ENCODE measurements at places on chromosomes 1 and 21.

DNA sequence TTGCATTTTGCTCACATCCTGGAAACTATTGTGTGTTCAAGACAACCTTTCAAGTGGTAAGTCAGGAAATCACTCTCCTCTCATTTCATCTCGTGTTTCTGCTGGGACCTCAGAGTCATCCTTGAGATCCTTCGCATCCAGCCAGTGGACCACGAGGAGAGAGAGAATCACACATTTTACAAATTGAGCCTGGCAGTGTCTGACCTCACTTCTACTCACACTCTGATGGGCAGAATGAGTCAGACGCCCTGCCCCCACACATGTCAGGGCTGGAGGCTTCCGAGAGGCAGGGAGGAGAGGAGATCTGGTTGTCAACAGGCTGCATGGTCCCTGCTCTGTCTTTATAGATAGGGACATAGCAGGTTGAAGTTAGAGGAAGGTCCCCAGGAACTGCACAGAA, 509.7 kb downstream of the AJAP1 start:
- no peak for DNase-seq

GRCh38 chr1:117735045-117735992, 129.5 kb downstream of the TENT5C start:
- peak; percentile 33 for DNase-seq

DNA sequence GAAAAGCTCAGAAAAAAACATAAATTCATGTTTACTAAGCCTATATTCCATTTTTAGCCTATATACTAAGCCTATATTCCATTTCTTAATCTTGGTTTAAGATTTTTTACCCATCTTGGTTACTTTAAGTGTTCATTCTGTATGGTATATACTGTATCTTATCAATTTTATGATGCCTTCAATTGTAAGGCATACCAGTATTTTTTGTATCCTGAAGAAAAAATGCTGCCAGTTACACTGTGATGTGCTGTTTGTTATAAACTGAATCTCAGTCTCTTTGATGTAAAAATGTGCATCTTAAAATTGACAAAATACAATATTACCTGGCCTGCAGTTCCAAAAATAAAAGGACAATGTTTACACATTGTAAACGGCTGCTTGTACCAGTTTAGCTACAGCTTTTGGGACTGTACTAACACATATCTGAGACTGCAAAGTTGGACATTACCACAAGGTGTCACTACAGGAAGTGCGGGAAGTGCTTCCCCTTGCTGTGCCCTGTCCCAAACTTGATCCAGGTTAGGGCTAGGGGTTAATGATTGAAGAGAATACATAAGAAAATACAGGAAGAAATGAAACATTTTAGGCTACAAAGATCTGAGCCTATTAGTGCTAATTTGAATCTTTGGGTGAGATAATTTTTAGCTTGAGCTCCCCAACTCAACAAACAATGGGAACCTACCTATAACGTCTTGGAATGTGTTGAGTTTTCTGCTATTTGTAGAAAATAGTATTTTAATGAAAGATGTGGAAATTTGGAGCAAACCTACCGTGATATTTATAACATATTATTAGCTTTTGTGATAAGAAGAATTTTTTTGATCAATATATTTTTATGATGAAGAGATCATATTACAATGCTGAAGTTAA, 108.9 kb downstream of the LBR start:
- peak; percentile 59 for DNase-seq

DNA sequence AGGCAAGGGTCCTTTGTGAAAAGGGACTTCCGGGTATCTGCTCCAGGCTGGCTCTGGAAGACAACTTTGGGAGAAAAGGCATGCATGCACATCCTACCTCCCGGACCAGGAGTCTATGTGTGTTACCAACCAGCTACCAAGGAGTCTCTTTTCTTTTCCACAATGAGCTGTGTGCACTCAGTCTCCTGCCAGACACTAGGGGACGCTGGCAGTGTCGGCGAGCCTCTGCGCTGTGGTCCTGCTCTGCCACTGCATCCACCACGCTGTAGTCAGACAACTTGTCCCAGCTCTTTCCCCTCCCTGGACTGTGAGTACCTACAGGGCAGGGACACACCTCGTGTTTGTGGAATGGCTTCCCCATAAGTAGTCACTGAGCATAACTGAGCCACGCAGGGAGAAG, 5.1 kb upstream of the SSR2 start:
- DNase-seq: no peak

- peak; percentile 42 for DNase-seq
These were observed 25.0 kb downstream of the SZT2 start for GRCh38 chr1:43414634-43415223.
